Upper lobe of left lung (tissue), 6 donors: ENCODE measurements at places on chromosomes 12 and 14. TPM values are rescaled to one million over a fixed set of nuclear protein-coding genes. Genes with fewer than 3 reads are reported as not detected.
A peak's percentile ranks its signal among the peaks of the same experiment; 100 is the strongest.

DNA sequence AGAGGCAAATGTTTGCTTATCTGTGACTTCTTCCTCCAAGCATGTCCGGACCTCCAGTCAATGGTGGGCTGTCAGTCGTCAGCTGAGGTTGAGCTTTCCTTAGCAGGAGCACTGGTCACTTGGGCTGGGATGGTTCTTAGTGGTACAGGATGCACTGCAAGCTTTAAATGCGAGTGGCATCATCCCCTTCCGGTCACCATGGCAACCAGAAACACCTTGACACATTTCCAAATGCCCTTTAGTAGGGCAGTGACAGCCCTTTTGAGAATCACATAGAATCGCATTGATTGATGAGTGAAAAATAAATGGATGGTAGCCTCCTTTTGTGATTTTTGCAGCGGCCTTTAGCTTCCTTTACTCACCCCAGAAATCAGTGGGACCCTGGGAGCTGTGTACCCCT is 24.1 kb downstream of the NTF3 start:
- no peaks in the 10 kb centered on the region for H3K36me3 ChIP-seq
- no peak overlapping the region for H3K27ac ChIP-seq
- no peak for DNase-seq
- peaks cover 14% of the 10 kb centered on the region for H3K4me1 ChIP-seq

- H3K27ac ChIP-seq, result no peak overlapping the region
- no peak for DNase-seq
- H3K36me3 ChIP-seq, result no peaks in the 10 kb centered on the region
Measured at GRCh38 chr14:53947094-53947445, 9.6 kb downstream of the BMP4 start.

DNA sequence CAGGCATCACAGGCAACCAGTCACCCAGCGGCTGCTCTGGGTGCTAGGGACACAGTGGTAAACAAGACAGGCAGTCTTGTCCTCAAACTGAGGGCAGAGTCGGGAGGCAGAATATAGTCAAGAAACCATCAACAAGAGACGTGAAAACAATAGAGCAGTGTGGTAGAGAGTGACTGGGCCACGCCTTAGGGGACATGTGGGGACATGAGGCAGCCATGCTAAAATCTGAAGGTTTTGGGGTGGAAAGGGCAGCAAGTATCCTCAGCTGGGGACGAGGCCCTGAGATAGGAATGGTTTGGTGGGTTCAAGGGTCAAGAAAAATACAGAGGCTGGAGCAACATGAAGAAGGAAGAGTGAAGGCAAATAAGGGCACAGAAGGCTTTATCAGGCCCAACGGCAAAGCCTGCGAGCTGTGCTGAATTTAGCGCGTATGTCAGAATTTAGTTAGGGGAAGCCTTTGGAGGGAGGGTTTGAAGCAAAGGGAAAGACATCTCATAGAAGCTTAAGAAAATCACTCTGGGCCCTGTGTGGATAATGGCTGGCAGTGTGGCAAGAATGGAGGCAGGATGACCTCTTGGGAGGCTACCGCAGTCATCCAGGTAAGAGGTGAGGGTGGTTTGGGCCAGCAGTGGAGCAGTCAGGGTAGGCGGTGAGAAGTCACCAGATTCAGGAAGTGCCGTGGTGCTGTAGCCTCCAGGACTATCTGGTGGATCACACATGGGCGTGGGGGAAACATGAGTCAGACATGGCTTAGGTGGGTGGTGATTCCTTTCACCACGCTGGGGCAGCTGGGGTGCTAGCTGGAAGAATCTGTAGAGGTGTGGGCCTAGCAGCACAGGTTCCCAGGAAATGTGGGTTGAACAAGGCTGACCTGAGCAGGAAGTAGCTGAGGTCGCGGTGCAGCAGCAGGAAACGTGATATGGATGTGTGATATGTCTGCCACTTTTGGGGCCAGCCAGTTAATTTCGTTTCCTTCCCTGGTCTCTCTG is 3.0 kb downstream of the EVL start:
- H3K36me3 ChIP-seq, result no peaks in the 10 kb centered on the region
- H3K27ac ChIP-seq, result peak overlapping the region; percentile 61
- H3K4me3 ChIP-seq, result peak overlapping the region; percentile 17
- H3K27me3 ChIP-seq, result no peaks in the 10 kb centered on the region
- H3K4me1 ChIP-seq, result peaks cover 52% of the 10 kb centered on the region

DNA sequence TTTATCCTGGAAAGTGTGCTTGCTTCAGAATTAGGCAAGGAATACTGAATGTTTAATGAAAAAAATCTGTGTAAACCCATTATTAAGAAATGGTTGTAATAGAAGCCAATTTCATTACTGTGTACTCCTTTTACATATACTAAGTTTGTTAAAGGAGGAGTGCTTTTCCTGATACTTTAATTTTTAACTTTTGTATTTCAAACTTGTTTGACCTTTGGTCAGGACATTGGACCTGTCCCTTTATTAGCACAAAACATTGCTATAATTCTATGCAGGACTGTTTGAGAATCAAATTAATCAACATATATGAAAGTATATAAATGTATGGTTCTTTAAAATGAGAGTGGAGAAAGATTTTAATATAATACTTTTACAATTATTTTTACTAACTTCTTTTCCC is 659.6 kb downstream of the TMTC2 start:
- no peak overlapping the region for H3K27ac ChIP-seq
- no peaks in the 10 kb centered on the region for H3K4me1 ChIP-seq
- H3K4me3 ChIP-seq, result no peak overlapping the region
- H3K27me3 ChIP-seq, result no peaks in the 10 kb centered on the region
- H3K36me3 ChIP-seq, result no peaks in the 10 kb centered on the region

- DNase-seq, result no peak
- peaks cover 6% of the 10 kb centered on the region for H3K4me1 ChIP-seq
- no peaks in the 10 kb centered on the region for H3K36me3 ChIP-seq
Measured at GRCh38 chr12:77995436-77996167, 164.9 kb downstream of the NAV3 start.

DNA sequence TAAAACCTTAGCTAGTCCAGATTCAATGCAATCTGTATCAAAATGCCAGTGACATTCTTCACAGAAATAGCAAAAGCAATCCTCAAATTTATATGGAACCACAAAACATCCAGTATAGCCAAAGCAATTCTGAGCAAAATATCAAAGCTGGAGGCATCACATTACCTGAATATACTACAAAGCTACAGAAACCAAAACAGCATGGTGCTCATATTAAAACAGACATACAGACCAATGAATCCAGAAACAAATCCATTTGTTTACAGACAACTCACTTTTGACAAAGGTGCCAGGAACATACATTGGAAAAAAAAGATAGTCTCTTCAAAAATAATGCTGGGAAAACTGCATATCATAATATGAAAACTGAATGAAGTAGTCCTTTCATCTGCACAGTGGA is 4.8 kb downstream of the KLRC4 start:
- H3K4me3 ChIP-seq, result no peak overlapping the region
- H3K4me1 ChIP-seq, result no peaks in the 10 kb centered on the region
- no peaks in the 10 kb centered on the region for H3K36me3 ChIP-seq

DNA sequence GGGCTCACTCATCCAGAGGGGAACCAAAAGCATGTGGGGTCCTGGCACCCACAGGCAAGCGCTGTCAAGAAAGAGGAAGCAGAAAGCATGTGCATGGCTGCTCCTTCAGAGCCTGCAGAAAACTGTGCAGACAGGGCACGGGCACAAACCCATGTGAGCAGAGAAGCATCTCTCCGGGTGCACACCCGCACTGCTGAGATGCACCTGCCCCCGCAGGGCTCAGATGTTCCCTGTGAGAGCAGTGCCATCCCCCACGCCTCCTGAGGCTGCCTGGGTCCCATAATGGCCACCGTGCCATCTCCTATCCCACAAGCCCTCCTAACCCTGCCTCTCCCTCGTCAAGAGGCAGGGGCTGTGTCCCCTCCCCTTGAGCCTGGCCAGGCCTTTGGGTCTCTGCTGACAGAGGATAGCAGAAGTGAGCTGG is 32.3 kb upstream of the INF2 start:
- no peak overlapping the region for H3K4me3 ChIP-seq
- DNase-seq, result no peak
- no peak overlapping the region for H3K27ac ChIP-seq
- no peaks in the 10 kb centered on the region for H3K36me3 ChIP-seq
- H3K4me1 ChIP-seq, result no peaks in the 10 kb centered on the region
- H3K27me3 ChIP-seq, result peaks cover 5% of the 10 kb centered on the region

- H3K36me3 ChIP-seq, result peaks cover 4% of the 10 kb centered on the region
- no peak for DNase-seq
- H3K27me3 ChIP-seq, result no peaks in the 10 kb centered on the region
- H3K27ac ChIP-seq, result no peak overlapping the region
- H3K4me3 ChIP-seq, result no peak overlapping the region
Measured at GRCh38 chr12:118327391-118327790, 45.3 kb downstream of the TAOK3 start.

DNA sequence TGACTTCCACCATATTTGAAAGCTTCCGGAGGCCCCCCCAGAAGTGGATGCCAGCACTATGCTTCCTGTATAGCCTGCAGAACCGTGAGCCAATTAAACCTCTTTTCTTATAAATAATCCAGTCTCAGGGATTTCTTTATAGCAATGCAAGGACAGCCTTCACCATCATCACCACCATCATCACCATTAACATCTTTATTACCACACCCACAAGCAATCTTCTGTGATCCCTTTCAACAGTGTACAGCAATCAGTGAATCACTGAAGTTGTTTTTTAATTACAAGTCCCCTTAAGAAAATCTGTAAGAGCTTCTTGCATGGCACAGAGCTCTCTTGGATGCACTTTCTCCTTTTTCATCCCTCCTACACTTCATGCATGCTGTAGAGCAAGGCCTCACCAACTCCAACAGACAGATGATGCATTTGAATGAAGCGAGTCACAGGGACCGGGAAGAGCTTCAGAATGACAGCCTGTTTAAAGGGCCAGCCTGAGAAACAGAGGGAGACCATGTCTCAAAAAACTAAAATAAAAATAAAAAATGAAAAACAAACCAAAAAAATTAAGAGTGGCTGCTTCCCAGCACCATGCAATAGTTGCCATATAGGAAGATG is 83.6 kb upstream of the VASH1 start:
- H3K27ac ChIP-seq, result no peak overlapping the region
- H3K36me3 ChIP-seq, result no peaks in the 10 kb centered on the region
- DNase-seq, result no peak
- H3K27me3 ChIP-seq, result no peaks in the 10 kb centered on the region
- no peaks in the 10 kb centered on the region for H3K4me1 ChIP-seq

GRCh38 chr12:95922231-95922630 is 20.2 kb downstream of the CCDC38 start:
- no peaks in the 10 kb centered on the region for H3K36me3 ChIP-seq
- no peak overlapping the region for H3K27ac ChIP-seq
- H3K4me3 ChIP-seq, result no peak overlapping the region
- no peak for DNase-seq
- H3K4me1 ChIP-seq, result no peaks in the 10 kb centered on the region

DNA sequence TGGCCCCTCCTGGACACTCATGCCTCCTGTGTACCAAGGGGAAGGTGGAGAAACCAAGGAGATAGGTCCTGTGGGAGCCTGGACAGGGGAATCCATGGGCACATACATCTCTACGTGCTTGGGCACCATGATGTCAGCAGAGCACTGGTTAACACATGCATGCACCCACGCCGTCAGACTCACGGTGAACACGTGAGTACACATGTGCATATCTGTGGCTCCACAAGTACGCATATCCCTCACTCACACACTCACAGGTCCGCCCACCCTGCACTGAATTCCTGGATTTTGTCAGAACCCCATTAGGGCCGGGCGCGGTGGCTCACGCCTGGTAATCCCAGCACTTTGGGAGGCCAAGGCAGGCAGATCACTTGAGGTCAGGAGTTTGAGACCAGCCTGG is 29.1 kb upstream of the COX6A1 start:
- no peaks in the 10 kb centered on the region for H3K36me3 ChIP-seq
- H3K4me1 ChIP-seq, result no peaks in the 10 kb centered on the region
- no peak overlapping the region for H3K4me3 ChIP-seq
- no peaks in the 10 kb centered on the region for H3K27me3 ChIP-seq

GRCh38 chr12:130431176-130431575 is 93.5 kb downstream of the PIWIL1 start:
- no peak overlapping the region for H3K27ac ChIP-seq
- H3K27me3 ChIP-seq, result no peaks in the 10 kb centered on the region
- no peak for DNase-seq
- H3K4me3 ChIP-seq, result no peak overlapping the region
- no peaks in the 10 kb centered on the region for H3K4me1 ChIP-seq

DUSP16 gene
- 41.9 TPM for total RNA-seq

MMP14 gene
- total RNA-seq, result 53.4 TPM

TAS2R7 gene
- total RNA-seq, result not detected

RASSF9 gene
- 1.4 TPM for total RNA-seq

CLEC2D gene
- total RNA-seq, result 9.6 TPM

RPL10L gene
- total RNA-seq, result not detected

ATF1 gene
- 23.0 TPM for total RNA-seq

COX8C gene
- not detected for total RNA-seq

DCN gene
- 497 TPM for total RNA-seq

PLEKHG3 gene
- total RNA-seq, result 12.8 TPM
